Caco-2 (cell line): ENCODE measurements at places on chromosomes 5 and 9.

DNA sequence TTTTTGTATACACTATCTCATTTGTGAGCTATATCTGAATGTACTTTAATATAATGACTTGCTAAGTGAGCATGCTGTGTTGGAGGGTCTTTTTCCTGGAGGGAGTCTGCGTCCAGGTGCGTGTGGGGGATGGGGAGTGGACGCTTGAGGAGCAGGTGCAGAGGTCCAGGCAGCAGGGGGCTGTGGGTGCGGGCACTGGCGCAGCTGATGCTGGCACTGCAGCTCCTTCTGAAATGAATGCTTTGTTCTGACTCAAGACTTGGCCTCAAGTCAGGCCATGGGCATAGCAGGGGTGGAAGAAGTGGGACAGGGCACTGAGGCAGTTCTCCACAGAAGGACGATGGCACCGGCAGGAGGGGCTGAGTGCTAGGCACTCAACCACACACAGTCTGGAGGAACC is 165.7 kb upstream of the IRX1 start:
- no peak for DNase-seq

DNA sequence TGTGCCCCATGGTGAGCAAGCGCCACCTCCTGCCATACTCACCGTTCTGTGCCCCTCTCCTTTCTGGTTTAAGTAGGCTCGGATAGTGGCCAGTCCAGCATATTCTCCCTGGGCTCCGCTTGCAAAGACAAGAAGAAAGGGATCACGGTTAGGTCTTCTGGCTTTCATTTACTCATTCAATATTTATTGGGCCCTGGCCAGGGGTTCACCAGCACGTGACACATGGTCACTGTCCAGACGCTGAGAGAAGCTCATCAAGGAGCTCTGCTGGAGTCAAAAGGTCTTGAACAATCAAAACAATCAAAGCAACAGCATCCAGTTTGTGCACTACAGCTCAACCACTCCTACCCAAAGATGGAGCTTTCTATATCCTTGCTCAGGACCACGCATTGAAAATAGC is 80.2 kb downstream of the GLDC start:
- no peak for DNase-seq

DNA sequence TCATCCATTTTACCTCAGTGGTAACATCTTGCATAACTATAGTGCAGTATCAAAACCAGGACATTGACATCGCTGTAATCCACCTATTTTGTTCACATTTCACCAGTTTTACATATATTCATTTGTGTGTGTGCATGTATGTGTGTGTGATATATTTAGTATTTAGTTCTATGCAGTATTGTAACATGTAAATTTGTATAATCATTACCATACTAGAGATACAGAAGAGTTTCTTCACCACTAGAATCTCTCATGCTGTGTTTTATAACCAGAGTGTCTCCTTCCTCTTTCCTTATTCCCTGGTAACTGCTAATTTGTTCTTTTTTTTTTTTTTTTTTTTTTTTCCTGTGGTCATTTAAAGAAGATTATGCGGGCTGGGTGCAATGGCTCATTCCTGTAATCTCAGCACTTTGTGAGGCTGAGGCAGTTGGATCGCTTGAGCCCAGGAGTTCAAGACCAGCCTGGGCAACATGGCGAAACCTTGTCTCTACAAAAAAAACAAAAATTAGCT is 11.0 kb downstream of the RASA1 start:
- DNase-seq = no peak

GRCh38 chr9:12798066-12798770 is 23.4 kb downstream of the LURAP1L start:
- DNase-seq = no peak

DNA sequence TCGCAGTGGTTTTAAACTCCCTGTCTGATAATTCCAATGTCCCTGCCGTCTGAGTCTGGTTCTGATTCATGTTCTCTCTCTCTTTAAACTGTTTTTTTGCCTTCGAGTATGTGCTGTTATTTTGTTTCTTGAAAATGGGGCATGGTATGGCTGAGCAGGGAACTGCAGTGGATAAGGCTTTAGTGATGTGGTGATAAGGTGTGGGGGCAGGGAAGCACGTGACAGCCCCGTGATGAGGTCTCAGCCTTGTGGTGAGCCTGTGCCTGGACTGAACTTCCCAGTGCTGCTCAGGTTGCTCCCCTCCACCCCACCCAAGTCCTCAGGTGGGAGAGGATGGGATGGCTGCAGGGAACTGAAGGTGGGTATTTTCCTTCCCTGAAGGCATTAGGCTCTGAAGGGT is 5.5 kb upstream of the ZNF354B start:
- DNase-seq = no peak

- no peak for DNase-seq
Measured at GRCh38 chr5:6193310-6193709, 185.0 kb downstream of the MED10 start.

- no peak for DNase-seq
Measured at GRCh38 chr9:115183436-115183835, 65.5 kb upstream of the TNC start.
